ENCODE measurements at places on chromosomes 6 and 20.
A peak's percentile ranks its signal among the peaks of the same experiment; 100 is the strongest.

DNA sequence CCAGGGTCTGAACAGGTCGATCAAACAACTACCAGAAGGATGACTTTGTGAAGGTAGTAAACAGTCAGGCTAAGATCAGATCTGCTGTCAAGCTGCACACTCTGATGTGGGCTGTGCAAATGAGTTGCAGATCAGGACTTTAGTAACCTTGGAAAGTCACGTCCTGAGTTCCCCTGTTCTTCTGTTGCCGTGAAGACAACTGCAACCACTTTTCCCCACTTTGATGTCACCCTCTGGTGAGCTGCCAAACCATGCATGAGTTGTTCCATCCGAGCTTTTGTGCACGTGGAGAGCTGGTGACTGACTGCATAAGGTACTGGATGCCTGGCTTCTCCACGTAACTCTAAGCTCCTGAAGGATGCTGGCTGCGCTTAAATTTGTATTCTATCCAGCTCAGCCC lies 111.0 kb downstream of the CD83 start:
- DNase-seq = peak; percentile 58

- no peak for DNase-seq
Observed at GRCh38 chr20:4767084-4767483, 45.4 kb downstream of the PRND start.

DNA sequence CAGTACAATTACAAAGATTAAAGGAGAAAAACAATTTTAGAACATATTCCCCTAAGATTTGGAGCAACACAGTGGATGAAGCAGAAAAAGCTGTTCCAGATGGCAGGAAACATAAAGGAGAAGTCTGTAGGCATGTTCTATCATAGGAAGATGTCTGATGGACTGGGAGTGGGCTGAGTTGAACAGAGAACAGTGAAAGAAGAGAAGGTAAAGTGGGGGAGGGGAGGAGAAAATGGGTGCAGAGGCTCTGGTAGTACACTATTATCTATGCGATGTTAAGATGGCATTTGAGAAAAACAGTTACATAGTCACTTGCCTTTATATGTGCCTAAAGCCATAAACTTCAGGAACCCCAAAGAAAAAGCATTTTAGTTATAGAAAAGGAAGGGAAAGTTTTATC lies 4.2 kb upstream of the PHIP start:
- DNase-seq = no peak

DNA sequence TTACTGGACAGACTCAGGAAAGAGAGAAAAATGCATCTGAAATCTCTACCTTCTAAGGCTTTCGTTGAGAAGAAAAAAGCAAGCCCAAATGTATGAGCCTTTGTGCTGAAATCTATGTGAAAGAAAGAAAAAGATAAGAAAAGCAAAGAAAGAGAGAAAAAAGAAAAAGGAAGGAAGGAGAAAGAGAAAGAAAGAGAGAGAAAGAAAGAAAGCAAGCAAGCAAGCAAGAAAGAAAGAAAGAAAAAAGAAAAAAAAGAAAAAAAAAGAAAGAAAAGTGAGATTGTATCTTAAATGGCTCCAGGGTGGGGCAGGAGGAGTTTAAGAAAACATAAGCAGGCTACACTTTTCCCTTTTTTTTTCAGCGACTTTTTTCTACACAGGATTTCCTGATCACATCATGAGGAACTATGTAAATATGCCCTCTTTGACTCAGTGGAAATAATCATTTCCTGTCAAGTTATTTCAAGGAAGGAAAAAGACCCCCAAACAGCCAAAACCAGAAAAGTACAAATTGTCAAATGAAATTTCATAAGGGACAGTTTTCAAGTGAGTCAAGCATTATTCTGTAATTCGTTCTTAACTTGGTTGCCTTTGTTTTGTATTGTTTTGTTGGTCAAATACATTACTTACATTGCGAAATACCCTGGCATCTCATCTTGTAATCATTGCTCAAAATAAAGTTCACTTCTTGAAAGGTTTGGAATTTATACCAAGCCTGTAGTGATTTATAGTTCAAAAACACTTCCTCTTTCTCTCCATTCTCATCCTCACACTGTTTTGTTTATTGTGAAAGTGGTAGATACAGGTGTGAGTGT lies 79.5 kb upstream of the RNF217 start:
- no peak for DNase-seq

- DNase-seq = no peak
Observed at GRCh38 chr6:149094934-149095351, 222.6 kb upstream of the TAB2 start.

GRCh38 chr6:137805622-137806021 lies 61.4 kb upstream of the TNFAIP3 start:
- DNase-seq = no peak

- peak; percentile 74 for DNase-seq
Observed at GRCh38 chr6:31888276-31889258, 8.9 kb downstream of the EHMT2 start.

DNA sequence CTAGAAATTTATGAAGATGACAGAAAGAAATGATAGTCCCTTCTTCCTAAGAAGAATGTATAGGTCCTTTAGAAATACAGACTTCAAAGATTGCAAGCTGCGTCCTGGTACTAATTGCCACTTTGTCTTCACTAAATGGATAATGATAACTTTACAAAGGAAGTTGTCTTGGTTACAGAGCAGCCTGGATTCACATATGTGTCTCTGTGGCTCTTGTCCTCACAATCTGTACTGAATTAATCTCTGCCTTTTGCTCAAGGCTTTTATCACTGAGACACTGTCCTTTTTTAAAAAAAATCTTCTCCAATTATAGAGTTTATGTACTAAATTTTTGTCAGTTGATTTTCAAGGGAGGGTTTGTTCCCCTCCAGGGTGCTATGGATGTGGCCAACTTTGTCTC lies 17.5 kb upstream of the MRAP2 start:
- DNase-seq = no peak

DNA sequence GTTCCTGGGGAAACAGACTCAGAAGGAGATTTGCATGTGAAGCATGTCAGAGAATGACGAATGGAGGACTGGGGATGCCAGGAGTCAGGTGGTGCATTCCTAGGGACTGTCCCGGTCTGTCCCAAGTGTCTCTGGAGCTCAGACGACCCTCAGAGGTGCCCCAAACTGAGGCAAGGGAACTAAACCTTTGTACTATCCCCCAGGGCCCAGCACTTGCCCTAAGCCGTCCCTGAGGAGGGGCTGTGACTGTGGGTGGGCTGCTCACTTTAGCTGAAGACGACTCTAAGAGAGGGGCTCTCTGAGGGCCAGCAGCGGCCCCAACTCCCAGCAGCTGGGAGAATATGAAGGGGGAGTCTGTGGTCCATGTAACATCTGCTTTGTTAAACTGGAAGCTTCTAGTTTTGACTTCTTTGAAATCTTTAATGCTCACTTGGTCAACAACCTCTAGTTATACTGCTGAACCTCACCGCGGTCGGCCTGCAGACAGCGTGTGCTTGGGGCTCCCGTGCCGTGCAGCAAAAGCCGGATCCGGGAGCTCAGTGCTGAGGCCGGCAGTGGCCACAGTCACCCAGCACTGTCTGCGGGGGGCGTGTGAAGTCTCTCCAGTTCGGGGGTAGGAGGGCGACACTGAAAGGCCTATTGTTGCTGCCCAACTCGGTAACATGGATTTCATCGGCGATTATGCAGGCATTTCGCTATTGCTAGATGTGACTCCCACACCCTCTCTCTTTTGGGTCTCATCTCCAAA lies 34.2 kb downstream of the TUBB2B start:
- DNase-seq = no peak

GRCh38 chr6:13425943-13426931 lies 61.2 kb downstream of the GFOD1 start:
- peak; percentile 58 for DNase-seq

DNA sequence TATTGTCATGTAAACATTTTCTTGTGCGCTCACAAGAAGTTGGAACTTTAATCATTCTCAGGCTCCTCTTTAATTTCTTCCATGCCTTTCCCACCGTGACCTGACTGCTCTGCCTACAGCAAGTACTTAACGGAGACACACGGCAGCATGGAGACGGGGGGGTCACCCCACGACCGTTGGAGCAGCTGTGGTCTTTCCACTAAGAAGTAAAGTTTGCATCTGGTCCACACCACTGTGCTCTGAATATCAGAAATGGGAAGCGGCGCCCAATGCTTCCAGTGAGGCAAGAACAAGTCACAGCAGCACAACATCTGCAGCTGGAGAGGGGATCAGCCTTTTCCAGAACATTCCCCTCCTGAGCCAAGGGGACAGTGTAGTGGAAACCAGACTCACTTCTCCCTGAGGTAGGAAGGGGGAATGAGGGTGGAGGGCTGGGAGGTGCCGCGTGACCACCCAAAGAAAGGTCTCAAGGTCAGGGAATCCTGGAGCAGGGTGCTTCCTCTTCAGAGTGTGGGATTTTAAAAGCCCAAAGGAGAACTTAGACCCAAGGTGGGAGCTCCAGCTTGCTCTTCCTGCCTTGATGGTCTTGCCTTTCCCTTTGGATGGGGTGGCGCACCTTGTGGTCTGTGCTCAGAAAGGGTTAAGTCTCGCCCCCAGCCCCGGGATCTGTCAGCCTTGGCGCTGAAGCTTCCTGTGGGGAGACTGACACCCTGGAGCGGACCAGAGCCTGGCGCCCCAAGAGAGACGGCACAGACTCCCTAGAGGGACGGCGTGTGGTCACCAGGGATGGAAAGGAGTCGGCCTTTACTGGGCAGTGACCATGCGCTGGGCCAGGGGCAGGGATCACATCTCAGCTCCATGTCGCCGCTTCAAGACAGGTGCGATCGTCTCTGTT lies 25.6 kb upstream of the SMOC2 start:
- DNase-seq = no peak

DNA sequence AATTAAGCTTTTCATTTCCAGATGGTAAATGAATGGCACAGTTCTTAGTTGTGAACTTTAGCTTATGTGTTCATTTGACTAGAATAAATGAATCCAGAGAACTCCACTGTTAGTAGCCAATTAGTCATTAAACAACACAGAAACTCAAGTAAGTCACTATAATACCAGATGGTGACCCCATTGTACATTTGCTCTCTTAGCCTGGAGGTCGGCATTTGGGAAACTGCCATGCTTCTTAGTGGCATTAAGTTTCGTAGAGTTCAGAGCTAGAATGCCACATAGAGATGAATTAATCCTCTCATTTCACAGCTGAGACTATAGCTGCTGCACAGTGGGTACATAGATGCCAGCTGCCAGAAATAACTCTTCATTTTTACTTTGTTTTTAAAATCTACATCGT lies 10.8 kb upstream of the DTNBP1 start:
- no peak for DNase-seq

- DNase-seq = no peak
Observed at GRCh38 chr6:15862810-15863209, 200.0 kb upstream of the DTNBP1 start.

GRCh38 chr6:48564036-48564820 lies 453.2 kb upstream of the PTCHD4 start:
- DNase-seq = no peak

DNA sequence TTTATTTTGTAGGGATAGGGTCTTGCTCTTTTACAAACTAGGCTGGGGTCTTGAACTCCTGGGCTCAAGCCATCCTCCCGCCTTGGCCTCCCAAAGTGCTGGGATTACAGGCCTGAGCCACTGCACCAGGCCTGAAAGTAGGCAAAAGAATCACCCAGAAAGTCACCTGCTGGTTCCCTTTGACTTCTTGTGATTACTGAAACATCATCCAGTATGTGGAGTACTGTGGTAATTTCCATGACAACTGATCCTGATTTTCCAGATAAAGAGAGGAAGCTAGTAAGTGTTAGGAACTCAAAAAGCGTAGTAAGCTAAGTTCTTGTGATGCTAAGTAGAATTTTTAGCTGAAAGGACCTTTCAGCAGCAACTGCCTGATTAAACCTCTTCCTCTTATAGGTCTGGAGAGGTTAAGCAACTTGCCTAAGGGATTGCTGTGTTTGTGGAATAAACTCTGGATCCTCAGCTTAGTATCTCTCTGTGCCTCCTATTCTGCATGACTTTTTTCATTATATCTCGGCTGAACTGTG lies 16.8 kb downstream of the RALY start:
- DNase-seq = no peak

DNA sequence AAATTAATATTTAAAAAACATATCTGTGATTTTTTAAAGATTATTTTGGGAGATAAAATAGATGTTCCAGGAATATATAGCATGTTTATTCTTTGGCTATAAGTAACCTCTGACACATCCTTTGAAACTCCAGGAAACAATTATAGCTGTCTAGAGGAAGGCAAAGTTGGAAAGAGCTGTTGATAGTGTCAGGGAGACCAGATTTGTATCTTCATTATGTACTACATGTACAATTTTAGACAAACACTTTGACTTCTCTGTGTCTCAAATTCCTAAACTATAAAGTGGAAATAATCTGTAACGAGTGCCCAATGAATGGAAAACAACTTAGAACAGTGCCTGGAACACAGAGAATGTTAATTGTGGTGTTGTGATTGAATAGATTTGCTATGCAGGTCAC lies 25.6 kb upstream of the ADGRG6 start:
- no peak for DNase-seq

GRCh38 chr6:13165502-13166172 lies 162.7 kb downstream of the TBC1D7 start:
- DNase-seq = no peak

GRCh38 chr20:48382304-48382703 lies 445.5 kb downstream of the PREX1 start:
- DNase-seq = no peak

DNA sequence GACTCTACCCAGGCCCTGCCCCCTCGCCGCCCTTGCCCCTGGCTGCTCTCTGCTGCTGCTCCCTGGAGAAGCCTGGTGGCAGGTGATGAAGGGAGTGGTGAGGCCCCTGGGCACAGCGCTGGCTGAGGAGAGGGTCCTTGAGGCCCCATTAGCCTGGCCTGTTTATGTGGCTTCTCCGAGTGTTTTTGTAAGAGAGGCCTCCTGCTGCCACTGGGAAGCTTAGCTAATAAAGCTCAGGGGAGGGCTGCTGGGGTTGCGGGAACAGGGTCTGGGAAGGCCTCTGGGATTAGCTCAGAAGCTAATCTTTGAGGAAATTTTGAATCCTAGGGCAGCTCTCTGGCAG lies 15.5 kb downstream of the EBF4 start:
- DNase-seq = no peak

- DNase-seq = no peak
Observed at GRCh38 chr6:149962461-149963211, 1.1 kb upstream of the ULBP1 start.

GRCh38 chr6:110296241-110297025 lies 61.7 kb downstream of the METTL24 start:
- no peak for DNase-seq

DNA sequence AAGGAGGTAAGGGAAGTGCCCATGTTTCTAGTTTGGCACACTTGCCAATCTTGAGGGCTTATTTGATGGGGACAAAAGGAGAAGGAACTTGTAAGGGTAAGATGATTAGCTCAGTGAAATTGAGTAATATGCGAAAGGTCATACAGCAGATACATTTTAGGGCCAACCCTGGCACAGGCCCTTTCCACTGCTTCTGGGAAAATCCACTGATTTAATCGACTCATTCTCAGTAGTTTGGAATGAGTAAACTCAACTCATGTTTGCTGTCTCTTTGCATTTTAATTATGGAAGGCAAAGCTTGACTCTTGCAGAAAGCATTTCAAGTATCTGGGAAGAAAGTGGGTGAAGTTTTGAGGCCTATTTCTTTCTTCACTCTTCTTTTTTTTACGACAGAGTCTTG lies 20.0 kb downstream of the PHF20 start:
- no peak for DNase-seq

All from activated T-cell treated with anti-CD3 and anti-CD28 coated beads, Interleukin-2, amount 50 U/mL, for 24 hours (primary cell).